ENCODE measurements at places on chromosomes 16 and 17. TPM values are rescaled to one million over a fixed set of nuclear protein-coding genes. Genes with fewer than 3 reads are reported as not detected.

- DNase-seq: peak; percentile 73
Measured at GRCh38 chr17:33674685-33675084, 381.6 kb upstream of the ASIC2 start.

GRCh38 chr16:70740174-70740913 is 54.5 kb upstream of the MTSS2 start:
- no peak for DNase-seq

GP1BA gene
- total RNA-seq: 0.72 TPM

DNA sequence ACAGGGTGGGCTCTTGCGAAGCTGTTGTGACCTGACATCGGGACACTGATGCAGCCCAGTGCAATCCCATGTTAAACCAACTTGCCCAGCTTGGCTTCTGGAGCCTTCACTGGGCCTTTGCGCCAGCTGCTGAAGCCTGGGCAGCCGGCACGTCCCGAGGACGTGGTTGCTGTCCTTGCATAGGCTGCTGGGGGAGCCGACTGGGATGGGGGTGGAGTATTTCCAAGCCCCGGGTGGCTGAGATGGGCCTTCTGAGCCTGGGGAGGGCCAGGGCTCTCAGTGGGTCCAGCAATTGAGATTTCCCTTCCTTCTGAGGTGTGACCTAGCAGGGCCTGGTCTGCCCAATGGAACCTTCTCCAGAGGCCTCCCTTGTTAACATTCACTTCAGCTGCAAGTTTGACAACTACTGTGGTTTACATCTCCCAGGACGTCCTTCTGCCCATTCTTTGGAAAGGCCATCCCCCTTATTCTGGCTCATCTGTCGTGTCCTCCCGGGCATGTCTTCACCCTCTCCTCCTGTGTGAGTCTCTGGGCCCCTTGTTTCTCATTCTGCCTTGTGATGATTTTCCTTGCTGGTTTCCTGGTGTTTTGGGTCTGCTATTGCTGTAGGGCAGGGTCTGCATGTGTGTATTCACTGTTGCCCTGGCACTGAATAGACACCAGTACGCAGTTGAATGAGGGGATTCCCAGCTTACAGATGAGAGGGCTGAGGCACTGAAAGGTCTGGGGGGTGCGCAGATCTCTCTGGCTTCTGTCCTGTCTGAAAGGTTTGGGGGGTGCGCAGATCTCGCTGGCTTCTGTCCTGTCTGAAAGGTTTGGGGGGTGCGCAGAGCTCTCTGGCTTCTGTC is 34.4 kb downstream of the HAPSTR1 start:
- no peak for DNase-seq

KRT14 gene
- 212 TPM for total RNA-seq

- peak; percentile 50 for DNase-seq
Measured at GRCh38 chr16:85316321-85316919, 204.1 kb upstream of the CIBAR2 start.

DNA sequence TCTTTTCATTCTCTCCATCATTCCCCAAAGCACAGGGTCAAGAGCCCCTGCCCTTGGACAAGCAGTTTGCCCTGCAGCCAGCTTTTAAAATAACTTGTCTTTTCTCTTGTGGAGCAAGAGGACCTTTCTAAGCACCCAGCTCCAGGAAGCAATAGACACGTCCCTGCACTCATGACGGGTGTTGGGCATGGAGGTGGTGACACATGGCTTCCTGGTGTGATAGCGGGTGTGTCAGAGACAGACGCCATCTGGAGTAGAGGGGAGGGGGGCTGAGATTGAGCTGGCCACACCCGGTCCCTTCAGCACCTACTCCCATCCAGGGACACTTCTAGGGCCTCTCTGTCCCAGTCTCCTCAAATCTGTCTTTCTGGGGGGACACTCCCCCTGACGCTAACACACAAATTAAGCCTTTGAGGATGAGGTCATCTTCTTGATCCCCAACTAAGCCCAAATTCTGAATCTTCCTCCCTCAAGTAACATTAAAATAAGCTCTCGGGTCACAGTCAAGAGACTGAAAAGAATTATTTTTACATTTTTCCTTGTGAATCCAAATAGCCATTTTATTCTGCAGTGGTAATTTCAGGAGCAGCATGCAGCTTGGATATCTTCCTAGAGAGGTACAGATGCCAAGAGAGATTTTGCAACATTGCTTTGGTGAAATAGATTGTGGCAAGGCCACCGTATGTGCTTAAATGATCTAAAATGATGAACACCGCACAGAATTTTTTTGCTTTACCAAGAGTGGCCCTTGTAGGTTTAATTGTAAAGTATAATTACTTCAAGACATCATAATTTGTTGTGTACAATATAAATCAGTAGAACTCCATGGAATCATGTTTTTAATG is 216.6 kb upstream of the IRX3 start:
- peak; percentile 66 for DNase-seq

- peak; percentile 22 for DNase-seq
Measured at GRCh38 chr16:30491744-30492308, 19.3 kb downstream of the ITGAL start.

KRT9 gene
- not detected for total RNA-seq

GRCh38 chr17:50989149-50989548 is 123.0 kb upstream of the TOB1 start:
- DNase-seq: no peak

NEUROD2 gene
- total RNA-seq: 1.4 TPM

GRCh38 chr17:77074681-77075080 is 66.1 kb upstream of the SEC14L1 start:
- DNase-seq: no peak

KRTAP4-5 gene
- 5.5 TPM for total RNA-seq

DNA sequence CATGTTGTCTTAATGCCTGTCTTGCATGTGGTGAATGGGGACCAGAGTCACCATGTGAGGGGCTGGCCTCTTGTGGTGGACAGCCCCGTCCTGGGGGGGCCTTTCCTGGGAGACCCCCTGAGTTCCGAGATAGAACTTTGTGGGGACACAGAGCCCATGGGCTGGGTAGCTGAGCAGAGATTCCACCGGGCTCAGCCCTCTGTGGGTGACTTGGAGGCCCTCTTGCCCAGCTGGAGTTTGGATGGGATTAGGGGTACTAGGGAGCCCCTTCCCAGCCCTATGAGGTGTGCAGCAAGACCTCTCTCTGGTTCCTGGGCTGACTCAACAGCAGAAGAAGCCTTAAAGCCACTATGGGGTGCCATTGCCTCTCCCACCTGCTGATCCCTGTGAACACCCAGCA is 38.1 kb downstream of the MRC2 start:
- DNase-seq: no peak
